ENCODE measurements at places on chromosomes 7 and 10.

DNA sequence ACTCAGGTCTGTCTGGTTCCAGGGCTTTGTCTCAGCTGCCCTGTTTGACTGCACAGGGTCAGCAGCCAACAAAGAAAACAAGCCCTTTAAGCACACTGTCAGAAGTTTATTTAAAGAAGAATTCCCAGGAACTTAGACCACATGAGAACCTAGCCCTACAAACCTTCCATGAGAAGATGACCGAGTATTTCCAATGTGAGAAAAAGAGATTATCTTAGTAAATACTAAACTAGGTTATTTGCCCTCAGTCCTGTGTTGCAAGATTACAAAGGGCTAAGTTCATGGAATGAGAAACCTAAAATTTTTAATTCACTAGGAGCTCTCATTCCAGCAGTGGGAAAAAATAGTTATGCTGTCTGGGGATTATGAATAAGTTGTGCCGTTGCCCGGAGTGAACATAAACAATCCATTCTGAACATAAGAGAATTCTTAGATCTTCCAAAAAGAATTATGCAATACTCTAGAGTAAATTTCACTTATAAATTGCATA lies 46.7 kb downstream of the NOC3L start:
- DNase-seq: no peak

DNA sequence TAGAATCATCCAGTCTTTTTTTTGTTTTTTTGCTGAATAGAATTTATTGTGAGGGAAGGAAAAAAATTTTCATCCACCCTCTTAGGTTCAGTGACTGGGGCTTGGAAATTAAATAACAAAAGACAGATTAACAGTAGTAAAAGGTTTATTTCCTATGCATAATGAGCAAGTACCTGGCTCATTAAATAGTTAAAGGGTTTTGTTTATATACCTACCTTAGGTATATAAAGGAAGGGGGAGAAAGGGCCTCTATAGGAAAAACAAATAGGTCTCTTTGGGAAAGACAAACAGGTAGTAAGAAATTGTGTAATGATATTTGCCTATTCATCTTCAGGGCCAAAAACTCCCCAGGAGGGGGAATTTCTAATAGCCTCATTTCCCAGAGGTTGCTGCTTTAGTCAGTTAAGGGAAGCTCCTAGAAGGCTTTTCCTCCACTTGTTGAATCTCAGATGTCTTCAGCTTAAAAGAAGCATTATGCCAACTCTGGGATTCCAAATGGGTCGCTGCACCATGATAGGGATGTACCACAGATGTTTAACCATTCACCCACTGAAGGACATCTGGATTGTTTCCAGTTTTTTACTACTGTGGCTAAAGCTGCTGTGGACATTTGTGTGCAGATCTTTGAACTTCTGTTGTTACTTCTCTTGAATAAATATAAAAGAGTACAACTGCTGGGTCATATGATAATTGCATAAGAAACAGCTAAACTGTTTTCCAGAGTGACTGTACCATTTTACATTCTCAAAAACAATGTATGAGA lies 11.3 kb downstream of the ACADSB start:
- no peak for DNase-seq

DNA sequence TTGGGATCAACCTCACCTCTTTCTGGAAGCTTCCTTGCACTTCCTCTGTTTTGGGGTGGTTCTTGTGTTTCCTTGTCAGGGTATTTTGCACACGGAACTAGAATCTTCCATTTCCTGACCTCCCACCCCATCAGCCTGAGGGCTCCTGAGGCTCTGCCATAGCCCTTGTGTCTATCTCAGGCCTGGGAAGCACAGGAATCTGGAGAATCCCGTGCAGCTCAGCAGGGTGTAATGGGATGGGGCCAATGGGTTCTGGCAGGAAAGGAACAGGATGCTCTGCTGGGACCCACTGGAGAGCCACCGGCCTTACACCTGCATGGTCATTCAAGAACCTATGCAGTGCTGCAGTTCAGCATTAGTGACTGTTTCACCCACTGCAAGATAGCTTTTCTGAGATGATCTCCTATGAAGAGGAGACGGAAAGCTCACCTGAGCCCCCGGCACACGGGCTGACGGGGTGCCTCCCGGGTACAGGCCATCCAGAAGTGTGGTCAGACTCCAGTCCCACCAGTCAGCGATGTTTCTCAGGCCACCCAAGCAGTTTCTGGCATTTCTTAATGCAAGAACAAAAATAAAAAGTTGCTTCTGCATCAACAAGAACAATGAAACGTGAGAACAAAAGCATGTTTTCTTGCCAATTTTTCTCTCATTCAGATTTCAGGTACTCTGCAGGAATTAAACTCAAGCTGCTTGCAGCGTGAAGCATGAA lies 133.2 kb downstream of the PKD1L1 start:
- DNase-seq: no peak

- DNase-seq: no peak
Measured at GRCh38 chr7:26388256-26388655, 96.6 kb downstream of the SNX10 start.

- DNase-seq: no peak
Measured at GRCh38 chr7:12623885-12624498, 53.5 kb downstream of the SCIN start.

DNA sequence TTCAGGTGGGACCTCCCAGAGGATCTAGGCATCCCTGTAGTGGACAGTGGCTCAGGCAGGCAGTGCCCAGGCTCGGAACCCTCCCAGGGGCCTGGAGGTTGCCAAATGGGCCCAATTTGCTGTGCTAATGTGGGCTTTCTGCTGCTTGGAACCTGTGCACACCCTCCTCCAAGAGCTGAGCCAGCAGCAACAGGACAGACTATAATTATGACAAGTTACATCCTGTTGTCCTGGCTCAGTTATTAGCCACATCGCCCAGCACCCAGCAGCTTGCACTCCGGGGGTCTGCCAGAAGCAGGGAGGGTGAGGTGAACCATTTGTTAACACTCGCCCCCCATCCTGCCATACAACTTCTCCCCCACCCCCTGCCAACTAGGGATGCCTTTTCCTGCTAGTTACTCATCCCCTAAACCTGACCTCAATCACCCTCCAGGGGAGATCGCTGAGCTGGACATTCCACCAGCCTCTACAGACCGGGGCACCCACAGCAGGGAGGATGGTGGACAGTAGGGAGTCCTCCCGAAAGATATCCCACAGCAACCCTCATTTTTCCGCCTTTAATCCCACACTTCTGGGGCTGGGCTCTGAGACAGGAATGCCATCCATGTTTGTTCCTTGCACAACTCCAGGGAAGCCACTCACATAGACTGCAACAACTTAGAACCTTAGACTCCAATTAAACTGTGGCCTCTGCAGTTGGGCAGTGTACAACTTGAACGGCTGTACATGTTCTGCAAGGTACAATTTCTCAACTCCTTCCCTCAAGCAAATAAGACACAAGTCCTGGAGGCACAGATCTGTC lies 7.9 kb upstream of the MYL10 start:
- no peak for DNase-seq

Measured in stimulated activated CD4-positive, alpha-beta T cell treated with anti-CD3 and anti-CD28 coated beads, Interleukin-15, amount 100 ng/mL, for 48 hours (primary cell).